Activated T-cell treated with anti-CD3 and anti-CD28 coated beads, Interleukin-2, amount 50 U/mL, for 72 hours (primary cell): ENCODE measurements at places on chromosomes 7 and 10.

DNA sequence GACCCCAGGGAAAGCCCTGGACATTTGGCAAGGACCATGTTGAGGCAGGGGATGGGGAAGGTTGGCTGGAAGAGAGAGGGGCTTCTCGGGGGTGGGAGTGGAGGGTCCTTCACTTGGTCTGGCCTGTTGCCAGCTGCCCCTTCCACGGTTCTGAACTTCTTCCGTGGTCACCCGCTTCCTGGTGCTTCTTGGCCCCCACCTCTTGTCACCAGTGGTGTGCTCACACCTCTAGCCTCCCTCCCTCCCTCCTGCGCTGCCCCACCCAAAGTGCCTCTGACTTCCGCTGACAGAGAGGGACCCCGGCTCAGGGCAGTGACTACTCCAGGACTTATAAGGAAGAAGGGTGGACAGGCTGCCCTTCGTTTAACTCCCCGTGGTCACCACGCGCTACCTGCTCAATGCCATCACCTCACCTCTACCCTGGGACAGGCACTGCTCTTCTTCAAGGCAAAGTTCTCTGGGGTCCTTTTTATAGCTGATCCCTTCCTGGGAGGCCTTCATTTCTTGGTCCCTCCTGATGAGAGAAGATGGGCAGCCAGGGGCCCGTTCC is at the start of gene MUC12:
TSS of gene MUC12 (plus strand) at position 500 of the 550 bp plus-strand sequence. CDS start 58 bp downstream, outside the sequence.
- no peak for DNase-seq
- H3K4me1 ChIP-seq, result peaks cover 19% of the 10 kb centered on the region
- H3K36me3 ChIP-seq, result no peaks in the 10 kb centered on the region
- no peak within 1 kb of the TSS for H3K27ac ChIP-seq

GRCh38 chr10:100888957-100889356 is 23.8 kb upstream of the SLF2 start:
- H3K4me3 ChIP-seq, result no peak overlapping the region
- H3K36me3 ChIP-seq, result no peaks in the 10 kb centered on the region
- DNase-seq, result no peak
- peaks cover 30% of the 10 kb centered on the region for H3K27me3 ChIP-seq
- H3K4me1 ChIP-seq, result no peaks in the 10 kb centered on the region

- H3K27ac ChIP-seq, result peak overlapping the region; percentile 7
- no peak overlapping the region for H3K4me3 ChIP-seq
- peaks cover 46% of the 10 kb centered on the region for H3K27me3 ChIP-seq
- peak; percentile 60 for DNase-seq
These were observed 103.0 kb upstream of the LSM8 start for GRCh38 chr7:118080947-118081346.

- H3K4me1 ChIP-seq, result no peaks in the 10 kb centered on the region
- DNase-seq, result no peak
- H3K4me3 ChIP-seq, result no peak overlapping the region
- peaks cover 3% of the 10 kb centered on the region for H3K36me3 ChIP-seq
- H3K27me3 ChIP-seq, result no peaks in the 10 kb centered on the region
These were observed 553.9 kb downstream of the CNTNAP2 start for GRCh38 chr7:146670532-146670931.

DNA sequence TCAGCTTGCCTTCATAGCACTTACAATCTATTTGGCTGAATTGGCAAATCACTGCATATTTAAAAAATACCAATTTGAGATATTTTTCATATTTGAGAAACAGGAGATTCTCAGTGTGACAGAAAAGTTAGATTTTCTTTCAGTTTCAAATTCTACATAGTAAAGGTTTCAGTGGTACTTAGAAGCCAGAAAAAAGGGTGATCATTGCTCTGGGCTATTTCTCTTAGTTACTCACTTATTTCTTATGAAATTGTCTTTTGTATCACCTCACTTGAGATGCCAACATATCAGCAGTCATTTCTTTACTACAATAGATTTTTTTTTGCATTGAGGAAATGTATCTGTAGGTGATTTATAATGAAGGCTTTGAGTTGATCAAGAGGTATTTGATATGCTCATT is 478.2 kb downstream of the GATA3 start:
- peaks cover 2% of the 10 kb centered on the region for H3K36me3 ChIP-seq
- H3K4me3 ChIP-seq, result no peak overlapping the region
- H3K27me3 ChIP-seq, result peaks cover 30% of the 10 kb centered on the region
- no peak for DNase-seq

DNA sequence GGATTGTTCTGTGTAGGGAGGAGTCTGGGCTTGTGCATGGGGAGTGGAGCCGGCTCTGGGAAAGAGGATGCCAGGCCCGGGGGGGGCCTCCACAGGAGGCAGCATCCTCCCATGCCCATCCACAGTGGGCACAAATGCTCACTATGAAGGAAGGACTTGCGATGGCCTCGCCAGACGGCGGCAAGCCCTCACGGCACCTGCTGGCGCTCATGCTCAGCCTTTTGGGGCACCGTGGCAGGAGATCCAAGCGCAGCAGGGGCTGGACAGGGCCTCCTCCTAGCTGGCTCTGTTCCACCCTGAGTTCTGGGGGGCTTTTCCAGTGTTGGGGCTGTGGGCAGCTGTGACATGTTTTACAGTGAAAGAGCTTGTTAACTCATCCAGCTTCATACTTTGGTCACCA is 15.2 kb downstream of the MDH2 start:
- peak overlapping the region; percentile 43 for H3K27ac ChIP-seq
- H3K36me3 ChIP-seq, result peaks cover 1% of the 10 kb centered on the region
- no peak for DNase-seq
- H3K27me3 ChIP-seq, result no peaks in the 10 kb centered on the region
- no peak overlapping the region for H3K4me3 ChIP-seq

GRCh38 chr7:50805447-50806125 is 22.9 kb upstream of the GRB10 start:
- no peak for DNase-seq
- H3K36me3 ChIP-seq, result no peaks in the 10 kb centered on the region
- no peak overlapping the region for H3K4me3 ChIP-seq
- no peak overlapping the region for H3K27ac ChIP-seq
- peaks cover 7% of the 10 kb centered on the region for H3K27me3 ChIP-seq
- H3K4me1 ChIP-seq, result peaks cover 14% of the 10 kb centered on the region

- H3K4me1 ChIP-seq, result peaks cover 71% of the 10 kb centered on the region
- no peaks in the 10 kb centered on the region for H3K27me3 ChIP-seq
- H3K27ac ChIP-seq, result no peak overlapping the region
- DNase-seq, result no peak
- peaks cover 3% of the 10 kb centered on the region for H3K36me3 ChIP-seq
These were observed 20.6 kb upstream of the PDCD4 start for GRCh38 chr10:110851020-110851612.

DNA sequence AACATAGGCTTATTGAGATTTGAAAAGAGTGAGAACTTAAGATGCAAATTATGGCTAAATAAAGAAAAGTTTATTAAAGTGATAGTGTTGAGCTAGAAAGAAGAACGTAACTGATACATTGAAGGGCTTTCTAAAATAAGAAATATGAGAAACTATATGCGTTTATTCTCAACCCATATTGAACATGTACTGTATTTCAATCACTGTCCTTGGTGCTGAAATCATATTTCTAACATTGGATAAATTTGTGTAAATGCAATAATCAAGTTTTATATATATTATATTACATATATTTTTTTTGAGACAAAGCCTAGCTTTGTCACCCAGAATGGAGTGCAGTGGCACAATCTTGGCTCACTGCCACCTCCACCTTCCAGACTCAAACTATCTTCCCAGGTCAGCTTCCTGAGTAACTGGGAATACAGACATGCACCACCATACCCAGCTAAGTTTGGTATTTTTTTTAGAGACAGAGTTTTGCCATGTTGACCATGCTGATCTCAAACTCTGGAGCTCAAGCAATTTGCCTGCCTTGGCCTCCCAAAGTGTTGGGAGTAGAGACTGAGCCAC is 1065.8 kb downstream of the REEP3 start:
- no peak for DNase-seq
- H3K4me3 ChIP-seq, result no peak overlapping the region
- no peaks in the 10 kb centered on the region for H3K27me3 ChIP-seq
- H3K36me3 ChIP-seq, result no peaks in the 10 kb centered on the region
- H3K27ac ChIP-seq, result no peak overlapping the region

DNA sequence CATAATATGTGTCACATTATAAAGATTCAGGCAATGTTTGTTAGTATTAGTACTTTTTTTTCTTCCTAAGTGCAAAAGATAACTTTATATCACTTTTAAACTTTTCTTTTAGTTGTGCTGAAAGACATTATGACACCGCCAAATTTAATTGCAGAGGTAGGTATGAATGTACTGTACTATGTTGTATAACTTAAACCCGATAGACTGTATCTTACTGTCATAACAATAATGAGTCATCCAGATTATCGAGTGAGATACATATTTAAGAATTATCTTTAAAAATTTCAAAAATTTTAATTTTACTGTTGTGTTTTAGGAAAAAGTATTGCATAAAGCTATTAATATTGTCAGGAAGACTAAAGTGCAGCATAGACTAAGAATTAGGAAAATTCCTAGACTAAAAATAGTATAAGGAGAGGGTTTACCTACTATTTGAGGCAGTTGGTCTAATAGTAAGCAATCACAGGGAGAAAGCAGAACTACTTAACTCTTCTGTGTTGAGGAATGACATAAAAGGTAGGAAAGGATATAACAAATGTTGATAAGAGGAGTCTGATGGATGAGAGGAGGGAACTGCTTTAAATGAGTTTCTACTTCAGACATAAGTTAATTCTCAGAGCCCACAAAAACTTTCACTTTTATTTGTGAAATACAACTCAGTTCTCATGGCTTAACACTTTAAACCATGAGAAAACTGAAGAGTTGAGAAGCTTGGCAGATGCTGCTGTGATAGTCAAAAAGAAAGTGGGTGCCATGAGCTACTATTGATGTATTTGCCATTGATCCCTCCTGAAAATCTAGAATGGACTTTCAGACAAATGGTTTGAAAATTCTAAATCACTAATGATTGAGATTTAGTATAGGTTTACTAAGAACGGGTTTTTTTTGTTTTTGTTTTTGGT is 67.8 kb downstream of the PTEN start:
- H3K4me3 ChIP-seq, result peak overlapping the region; percentile 10
- no peaks in the 10 kb centered on the region for H3K27me3 ChIP-seq
- H3K27ac ChIP-seq, result no peak overlapping the region
- peaks cover 13% of the 10 kb centered on the region for H3K36me3 ChIP-seq
- peaks cover 57% of the 10 kb centered on the region for H3K4me1 ChIP-seq

GRCh38 chr10:70575874-70576802 is 26.4 kb downstream of the PRF1 start:
- peak overlapping the region; percentile 62 for H3K27ac ChIP-seq
- H3K4me3 ChIP-seq, result peak overlapping the region; percentile 88
- H3K4me1 ChIP-seq, result peaks cover 54% of the 10 kb centered on the region
- peak; percentile 26 for DNase-seq
- H3K36me3 ChIP-seq, result no peaks in the 10 kb centered on the region

- DNase-seq, result no peak
- H3K27ac ChIP-seq, result no peak overlapping the region
- H3K4me3 ChIP-seq, result no peak overlapping the region
- H3K4me1 ChIP-seq, result no peaks in the 10 kb centered on the region
These were observed 354.5 kb downstream of the TFEC start for GRCh38 chr7:115676080-115676479.

GRCh38 chr7:33089142-33089541 is 20.1 kb downstream of the RP9 start:
- no peaks in the 10 kb centered on the region for H3K27me3 ChIP-seq
- H3K27ac ChIP-seq, result no peak overlapping the region
- DNase-seq, result no peak
- H3K4me3 ChIP-seq, result no peak overlapping the region
- H3K36me3 ChIP-seq, result no peaks in the 10 kb centered on the region
- H3K4me1 ChIP-seq, result no peaks in the 10 kb centered on the region

GRCh38 chr10:15202639-15203038 is 34.1 kb upstream of the NMT2 start:
- DNase-seq, result no peak
- H3K36me3 ChIP-seq, result no peaks in the 10 kb centered on the region
- H3K4me3 ChIP-seq, result no peak overlapping the region
- peaks cover 44% of the 10 kb centered on the region for H3K4me1 ChIP-seq
- no peaks in the 10 kb centered on the region for H3K27me3 ChIP-seq
- H3K27ac ChIP-seq, result no peak overlapping the region

- H3K4me1 ChIP-seq, result no peaks in the 10 kb centered on the region
- no peak overlapping the region for H3K27ac ChIP-seq
- no peak for DNase-seq
- no peaks in the 10 kb centered on the region for H3K27me3 ChIP-seq
- no peak overlapping the region for H3K4me3 ChIP-seq
These were observed 369.3 kb upstream of the ADARB2 start for GRCh38 chr10:2106641-2107040.

DNA sequence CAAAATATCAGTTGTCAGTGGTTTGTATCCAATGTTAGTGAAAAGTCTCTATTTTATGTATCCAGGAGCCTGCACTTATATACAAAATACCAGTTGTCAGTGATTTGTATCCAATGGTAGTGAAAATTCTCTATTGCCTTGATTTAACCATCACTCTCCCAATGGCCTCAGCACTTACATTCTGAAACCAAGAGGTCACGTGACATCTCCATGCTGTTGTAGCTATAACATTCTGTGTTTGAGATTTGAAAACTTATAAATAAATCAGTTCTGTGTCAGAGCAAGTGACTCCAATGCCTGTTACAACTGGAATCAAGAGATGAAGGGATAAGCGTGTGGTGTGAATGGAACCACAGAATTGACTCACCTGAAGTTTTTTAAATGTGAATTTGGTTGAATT is 30.6 kb upstream of the GATA3 start:
- DNase-seq, result no peak
- H3K36me3 ChIP-seq, result no peaks in the 10 kb centered on the region
- H3K4me1 ChIP-seq, result peaks cover 7% of the 10 kb centered on the region
- H3K27ac ChIP-seq, result no peak overlapping the region
- peaks cover 17% of the 10 kb centered on the region for H3K27me3 ChIP-seq
- H3K4me3 ChIP-seq, result no peak overlapping the region

GRCh38 chr10:1652151-1652550 is 85.2 kb downstream of the ADARB2 start:
- no peaks in the 10 kb centered on the region for H3K36me3 ChIP-seq
- no peak overlapping the region for H3K27ac ChIP-seq
- no peaks in the 10 kb centered on the region for H3K4me1 ChIP-seq
- peaks cover 9% of the 10 kb centered on the region for H3K27me3 ChIP-seq

- H3K27me3 ChIP-seq, result no peaks in the 10 kb centered on the region
- H3K4me3 ChIP-seq, result no peak overlapping the region
These were observed 92.7 kb downstream of the RSU1 start for GRCh38 chr10:16724509-16724908.

GRCh38 chr7:139330333-139331030 is 10.7 kb upstream of the FMC1 start:
- H3K27ac ChIP-seq, result peak overlapping the region; percentile 62
- DNase-seq, result no peak
- no peak overlapping the region for H3K4me3 ChIP-seq
- no peaks in the 10 kb centered on the region for H3K36me3 ChIP-seq

DNA sequence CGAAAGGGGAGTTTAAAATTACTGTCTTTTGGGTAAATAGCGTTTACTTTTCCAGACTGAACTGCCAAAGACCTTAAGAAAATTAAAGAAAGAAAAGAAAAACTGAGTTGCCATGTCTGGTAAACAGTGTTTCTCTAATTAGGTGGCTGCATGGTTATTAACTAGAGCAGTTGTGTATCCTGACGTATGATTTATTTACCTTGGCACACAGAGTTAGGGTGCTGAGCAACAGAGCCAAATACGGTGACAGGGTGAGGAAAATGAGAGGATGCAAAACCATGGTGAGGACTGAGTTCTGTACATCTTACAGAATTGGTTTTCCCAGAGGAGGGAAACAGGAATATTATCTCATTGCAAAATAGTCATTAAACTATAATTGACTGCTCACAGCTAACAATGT is 546.4 kb upstream of the FZD8 start:
- H3K27me3 ChIP-seq, result no peaks in the 10 kb centered on the region
- no peaks in the 10 kb centered on the region for H3K4me1 ChIP-seq
- no peak overlapping the region for H3K27ac ChIP-seq
- DNase-seq, result no peak
